SK-MEL-5 (cell line): ENCODE measurements at places on chromosomes 2 and 18.

GRCh38 chr2:237143118-237143517, 57.4 kb downstream of the COPS8 start:
- DNase-seq: no peak

- DNase-seq: no peak
Observed at GRCh38 chr2:85444629-85445172, 26.2 kb downstream of the SH2D6 start.

- DNase-seq: no peak
Observed at GRCh38 chr2:178915423-178916173, 108.4 kb upstream of the TTN start.

DNA sequence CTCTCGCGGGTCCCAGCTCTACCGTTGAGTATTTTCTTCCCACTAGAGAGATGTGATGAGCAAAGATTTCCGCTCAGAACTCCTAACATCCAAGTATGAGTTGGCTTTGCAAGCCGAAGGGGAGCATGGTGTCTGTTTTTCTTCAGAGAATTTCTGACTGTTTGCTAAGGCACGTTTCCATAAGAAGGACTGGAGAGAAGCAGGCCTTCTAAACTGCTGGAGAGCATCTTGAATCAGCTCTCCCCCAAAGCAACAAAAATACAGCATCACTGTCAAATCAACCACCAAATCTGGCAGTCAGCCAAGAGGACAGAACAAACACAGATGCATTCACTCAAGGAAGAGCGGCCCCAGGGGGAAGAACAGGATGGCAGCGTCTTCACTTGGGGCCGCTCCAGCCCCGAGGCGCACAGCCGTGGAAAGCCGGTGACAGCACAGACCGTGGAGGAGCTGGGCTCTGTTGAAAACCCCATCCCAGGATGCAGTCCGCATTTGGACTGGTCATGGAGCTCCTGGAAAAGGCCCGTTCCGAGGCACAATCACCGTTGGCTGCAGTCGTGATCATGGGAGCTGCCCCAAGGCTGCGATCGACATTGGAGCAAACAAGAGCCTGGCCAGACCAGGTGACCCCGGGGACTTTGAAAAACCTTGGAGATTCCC, 101.4 kb downstream of the NFATC1 start:
- DNase-seq: no peak

- DNase-seq: no peak
Observed at GRCh38 chr2:5076599-5076998, 615.6 kb upstream of the SOX11 start.

DNA sequence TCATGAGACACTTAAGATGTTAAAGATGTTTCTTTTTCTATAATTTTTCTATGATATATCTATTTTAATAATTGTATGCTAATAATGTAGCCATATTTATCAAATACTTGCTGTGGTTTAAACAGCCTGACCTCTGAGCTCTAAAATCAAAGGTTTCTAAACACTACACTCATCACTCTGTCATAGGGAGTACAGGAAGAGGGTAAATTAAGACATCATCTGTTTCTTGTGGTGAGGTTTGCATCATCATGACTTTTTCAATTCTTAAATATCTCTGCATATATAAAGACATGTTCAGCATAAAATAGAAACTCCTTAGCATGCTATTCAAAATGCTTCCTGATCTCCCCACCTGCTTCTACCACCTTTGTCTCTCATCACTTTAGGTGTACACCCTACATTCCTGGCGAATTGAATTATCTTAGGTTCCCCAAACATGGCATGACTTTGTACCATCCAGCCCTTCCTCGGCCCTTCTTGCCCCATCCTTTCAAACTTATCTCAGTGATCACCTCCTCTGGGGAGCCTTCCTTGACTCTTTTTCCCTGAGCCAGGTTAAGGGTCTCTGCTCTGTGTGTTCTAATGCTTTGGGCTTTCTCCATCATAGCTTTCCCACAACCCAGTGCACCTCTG, 105.3 kb upstream of the TTN start:
- DNase-seq: no peak

- DNase-seq: peak; percentile 100
Observed at GRCh38 chr2:55617175-55618024, at the start of gene PPP4R3B. TSS of gene PPP4R3B (minus strand) at chr2:55617622. CDS start at chr2:55617285, 337 bp downstream.

DNA sequence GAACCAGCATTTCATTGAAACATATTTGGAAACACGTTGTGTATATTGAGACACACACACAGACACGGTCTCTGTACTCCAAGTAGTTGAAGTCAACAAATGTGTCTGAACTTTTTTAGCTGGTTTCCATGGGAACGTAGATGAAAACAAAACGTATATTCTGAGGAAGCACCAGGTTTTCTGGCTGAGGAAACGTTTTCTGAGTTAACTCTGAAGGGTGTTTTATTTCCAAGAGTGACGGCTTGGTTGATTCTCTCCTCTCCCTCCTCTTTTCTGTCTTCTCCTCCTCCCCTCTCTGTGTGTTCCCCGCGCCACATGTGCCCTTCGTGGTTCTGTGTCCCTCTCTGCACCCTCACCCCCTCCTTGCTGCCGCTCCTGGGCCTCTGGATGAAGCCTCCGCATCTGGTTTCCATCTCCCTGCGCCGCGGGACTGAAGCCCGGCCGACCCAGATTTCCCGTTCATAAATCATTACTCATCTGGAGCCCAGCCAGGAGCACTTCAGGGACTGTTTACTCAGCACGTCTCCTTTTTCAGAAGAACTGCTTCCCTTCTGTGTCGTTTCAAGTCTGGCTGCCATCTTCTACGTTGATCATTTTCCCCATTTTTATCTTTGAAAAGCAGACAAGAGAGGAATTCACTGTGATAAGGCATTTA, 122.7 kb downstream of the COL6A3 start:
- peak; percentile 46 for DNase-seq

GRCh38 chr2:228224410-228224809, 42.9 kb upstream of the SPHKAP start:
- DNase-seq: no peak

GRCh38 chr18:5250603-5251002, 44.9 kb downstream of the ZBTB14 start:
- no peak for DNase-seq

DNA sequence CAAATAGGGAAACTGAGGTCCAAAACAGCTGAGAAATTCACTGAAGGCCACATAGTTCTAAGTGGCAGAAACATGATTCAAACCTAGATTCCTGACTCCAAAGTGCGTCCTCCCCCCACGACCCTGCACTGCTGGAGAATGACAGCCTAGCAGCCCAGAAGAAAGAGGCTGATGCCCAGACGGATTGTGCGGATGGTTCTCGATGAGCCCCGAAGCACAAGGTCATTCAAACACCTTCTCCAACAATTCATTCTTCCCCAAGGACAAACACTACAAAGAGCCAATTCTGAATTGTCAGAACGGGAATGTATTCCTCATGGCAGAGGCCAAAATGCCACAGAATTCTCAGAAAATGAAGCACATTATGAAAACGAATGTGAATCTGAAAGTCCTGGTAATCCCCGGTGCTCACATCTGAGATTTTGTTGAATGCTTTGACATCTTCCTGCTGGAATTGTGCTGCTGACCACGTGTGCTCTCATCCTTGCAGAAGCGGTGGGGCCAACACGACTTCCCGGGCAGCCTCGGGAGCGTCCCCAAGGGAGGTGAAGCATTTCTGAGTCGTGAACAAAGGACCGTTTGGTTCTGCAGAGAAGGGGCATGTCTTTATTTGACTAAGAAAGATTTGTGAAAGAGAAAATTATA, 337.0 kb downstream of the EIPR1 start:
- DNase-seq: peak; percentile 92

DNA sequence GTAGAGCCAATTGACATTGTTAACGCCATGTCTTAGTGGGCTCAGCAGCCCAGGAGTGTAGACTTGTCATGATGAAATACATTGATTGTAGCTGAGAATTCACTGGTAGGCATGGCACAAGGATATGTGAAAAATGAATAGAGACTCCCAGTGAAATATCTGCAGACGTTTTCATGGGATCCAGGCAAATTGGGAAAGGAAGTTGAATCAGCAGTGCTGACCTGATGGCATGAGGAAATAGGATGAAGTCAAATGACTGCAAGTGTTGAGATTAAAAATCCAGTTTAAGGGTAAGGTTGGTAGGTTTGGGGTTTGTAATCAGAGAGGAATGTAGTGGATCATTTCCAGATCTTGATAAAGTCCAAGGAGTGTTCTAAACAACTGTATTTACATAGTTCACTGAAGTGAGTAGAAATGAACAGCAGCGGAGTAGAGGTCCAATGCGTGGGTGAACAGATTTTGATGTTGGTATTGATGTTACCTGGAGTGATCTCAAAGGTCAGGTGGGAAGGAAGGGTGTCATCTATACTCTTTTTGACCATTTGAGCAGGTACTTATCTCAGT, 24.6 kb downstream of the INSIG2 start:
- no peak for DNase-seq

GRCh38 chr2:169895294-169895985, 68.2 kb downstream of the UBR3 start:
- DNase-seq: peak; percentile 64
